Fibroblast of pulmonary artery (primary cell): ENCODE measurements at places on chromosomes 12 and 14.
A peak's percentile ranks its signal among the peaks of the same experiment; 100 is the strongest.

DNA sequence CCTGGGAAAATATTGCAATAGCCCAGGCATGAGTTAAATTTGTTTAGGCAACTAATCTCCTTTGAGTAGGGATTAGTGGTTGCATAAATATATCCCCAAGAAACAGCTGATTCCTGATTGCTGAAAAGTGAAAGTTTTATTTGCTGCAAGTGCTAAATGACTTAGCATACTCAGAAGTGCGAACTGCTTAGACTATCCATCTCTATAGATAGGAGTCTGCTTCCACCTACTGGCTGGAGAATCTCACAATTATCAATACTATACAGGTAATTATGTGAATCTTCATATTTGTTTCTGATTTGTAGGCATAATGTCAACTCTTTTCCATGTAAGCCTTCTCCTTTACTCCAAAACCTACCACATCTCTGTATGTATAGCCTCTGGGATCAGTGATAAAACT lies 12.0 kb upstream of the SLCO1B3 start:
- peak; percentile 31 for DNase-seq

GRCh38 chr12:52139579-52140062 lies 52.2 kb downstream of the KRT80 start:
- no peak for DNase-seq

- peak; percentile 11 for DNase-seq
Measured at GRCh38 chr14:43503508-43503907, 1003.6 kb downstream of the FSCB start.

GRCh38 chr12:62655666-62656151 lies 189.1 kb downstream of the MON2 start:
- no peak for DNase-seq

GRCh38 chr12:111448846-111449790 lies 43.4 kb downstream of the SH2B3 start:
- no peak for DNase-seq

DNA sequence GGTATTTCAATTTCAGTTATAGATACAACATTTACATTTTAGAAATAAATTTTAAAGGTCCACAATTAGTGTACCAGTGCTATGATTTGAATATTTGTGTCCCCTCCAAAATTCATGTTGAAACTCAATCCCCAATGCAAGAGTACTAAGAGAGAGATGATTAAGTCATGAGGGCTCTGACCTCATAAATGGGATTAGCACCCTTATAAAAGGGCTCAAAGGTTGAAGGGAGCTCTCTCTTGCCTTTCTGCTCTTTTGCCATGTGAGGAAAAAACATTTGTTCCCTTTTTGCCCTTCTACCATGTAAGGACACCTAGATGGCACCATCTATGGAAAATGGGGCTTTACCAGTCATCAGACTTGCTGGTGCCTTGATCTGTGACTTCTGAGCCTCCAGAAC lies 25.8 kb upstream of the CNOT2 start:
- DNase-seq = no peak

- peak; percentile 83 for DNase-seq
Measured at GRCh38 chr12:47736877-47737676, 11.8 kb upstream of the ENDOU start.

GRCh38 chr12:31362115-31362758 lies 36.3 kb upstream of the SINHCAF start:
- no peak for DNase-seq

GRCh38 chr12:7017870-7018349 lies 366 bp downstream of the LPCAT3 start:
- DNase-seq = no peak

- DNase-seq = peak; percentile 80
Measured at GRCh38 chr14:102187044-102187443, 47.3 kb downstream of the WDR20 start.

- peak; percentile 89 for DNase-seq
Measured at GRCh38 chr12:76024942-76025600, 6.5 kb downstream of the PHLDA1 start.

GRCh38 chr14:52977798-52978197 lies 26.9 kb upstream of the FERMT2 start:
- DNase-seq = no peak

DNA sequence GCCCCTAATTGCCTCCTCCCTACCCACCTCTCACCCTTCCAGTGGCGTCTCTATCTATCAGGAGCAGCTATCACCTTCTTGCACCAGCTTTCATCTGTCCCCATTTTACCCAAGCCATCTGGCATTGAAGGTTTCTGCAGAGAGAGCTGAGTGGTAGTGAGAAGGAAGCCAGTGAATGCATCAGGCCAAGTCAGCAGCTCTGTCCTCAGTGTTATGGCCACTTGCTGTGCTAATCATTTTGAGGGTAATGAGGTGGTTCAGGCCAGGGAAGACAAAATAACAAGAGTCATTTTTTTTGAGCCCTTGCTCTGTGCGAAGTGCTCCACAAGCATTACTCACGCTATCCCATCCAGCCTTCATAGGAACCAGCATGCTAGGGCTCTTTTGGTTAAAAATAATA lies 164.7 kb downstream of the SUDS3 start:
- DNase-seq = no peak

GRCh38 chr14:52553002-52553670 lies 500 bp downstream of the GPR137C start:
- peak; percentile 11 for DNase-seq

DNA sequence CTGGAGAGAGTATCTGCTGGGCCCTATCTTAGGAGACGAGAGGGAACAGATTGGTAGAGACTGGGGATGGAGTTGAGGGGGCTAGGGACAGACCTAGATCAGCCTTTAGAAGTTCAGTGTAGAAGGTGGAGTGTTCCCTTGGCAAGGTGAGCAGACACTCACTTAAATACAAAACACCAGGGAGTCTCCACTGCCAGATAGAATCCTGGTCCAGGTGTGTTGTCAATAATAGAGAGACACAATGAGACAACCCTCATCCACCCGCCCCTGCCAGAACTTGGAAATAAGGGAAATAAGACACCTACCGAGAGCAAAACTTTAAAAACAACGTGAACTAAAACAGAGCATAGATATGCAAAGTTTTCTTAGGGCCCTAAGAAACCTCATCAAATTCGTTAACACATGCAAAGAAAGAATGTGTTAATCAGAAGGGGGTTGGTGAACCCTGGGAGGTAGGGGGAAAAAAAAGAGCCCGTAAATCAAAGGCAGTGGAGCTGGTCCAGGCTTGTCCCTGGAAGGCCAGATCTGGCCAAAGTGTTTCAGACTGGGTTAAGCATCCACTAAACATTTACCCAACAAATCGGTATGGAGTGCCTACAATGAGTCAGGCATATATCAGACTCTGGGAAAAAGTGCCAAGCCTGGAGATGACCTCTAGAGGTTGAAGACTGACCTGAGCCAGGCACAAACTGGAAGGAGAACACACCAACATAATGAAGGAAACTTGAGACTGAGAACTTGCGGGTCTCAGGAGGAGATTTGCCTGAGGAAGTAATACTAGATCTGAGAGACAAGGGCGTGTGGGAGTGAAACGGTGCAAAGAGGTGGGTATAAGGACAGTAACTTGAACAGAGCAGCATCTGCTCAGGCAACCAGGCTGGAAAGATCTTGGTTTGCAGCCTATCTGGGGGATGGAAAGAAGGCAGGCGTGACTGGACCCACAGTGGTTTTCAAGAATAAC lies 37.0 kb upstream of the OTX2 start:
- DNase-seq = no peak

- DNase-seq = no peak
Measured at GRCh38 chr12:77782034-77782433, 48.7 kb upstream of the NAV3 start.

DNA sequence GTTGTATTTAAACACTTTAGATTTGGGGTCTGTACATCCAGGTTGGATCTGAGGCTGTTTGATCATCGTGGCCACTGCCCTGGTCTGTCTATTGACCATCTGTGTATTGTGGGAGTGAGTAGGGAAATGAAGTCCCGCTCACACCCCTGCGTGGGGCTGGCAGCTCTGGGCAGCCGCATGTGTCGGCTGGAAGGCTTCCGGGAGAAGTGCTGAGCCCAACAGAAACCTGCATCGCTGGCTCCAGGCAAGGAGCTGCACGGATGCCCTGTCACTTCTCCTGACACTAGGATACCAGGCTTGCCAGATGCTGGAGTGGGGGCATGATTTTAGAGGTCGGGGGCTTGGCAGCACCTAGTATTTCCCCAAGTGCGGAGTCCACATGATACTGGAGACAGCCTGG lies 93.6 kb downstream of the PHETA1 start:
- DNase-seq = no peak

GRCh38 chr12:49616533-49617219 lies 6.7 kb upstream of the PRPF40B start:
- peak; percentile 39 for DNase-seq

DNA sequence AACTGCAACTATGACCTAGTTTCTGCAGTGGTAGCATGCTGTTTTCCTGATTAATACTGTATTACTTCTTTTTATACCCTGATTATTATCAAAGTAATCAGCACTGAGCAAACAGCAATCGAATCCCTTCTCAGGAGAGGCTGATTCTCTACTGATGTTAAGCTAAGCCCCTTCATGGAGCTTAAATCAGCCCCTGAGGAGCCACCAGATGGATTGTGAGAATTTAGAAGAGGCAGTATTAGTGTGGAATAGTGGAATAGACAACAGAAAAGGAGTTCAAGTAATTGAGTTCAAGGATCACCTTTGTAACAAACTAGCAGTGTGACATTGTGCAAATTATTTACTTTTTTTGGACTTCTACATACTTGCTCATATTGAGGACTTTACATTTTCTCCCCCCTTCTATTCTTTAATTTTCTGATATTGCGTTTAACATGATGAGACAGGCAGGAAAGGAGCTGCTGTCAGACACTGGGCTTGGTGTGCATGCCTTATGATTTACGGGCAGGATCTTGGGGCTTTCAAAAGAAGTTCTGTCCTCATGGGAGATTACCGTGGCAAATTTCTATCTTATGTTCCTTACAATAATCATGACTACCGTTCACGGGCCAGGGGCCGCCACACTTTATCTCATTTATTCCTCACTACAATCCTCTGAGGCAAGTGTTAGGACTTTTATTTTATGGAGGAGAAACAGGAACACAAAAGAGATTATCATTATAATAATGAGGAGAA lies 68.0 kb downstream of the PTPRR start:
- DNase-seq = no peak

DNA sequence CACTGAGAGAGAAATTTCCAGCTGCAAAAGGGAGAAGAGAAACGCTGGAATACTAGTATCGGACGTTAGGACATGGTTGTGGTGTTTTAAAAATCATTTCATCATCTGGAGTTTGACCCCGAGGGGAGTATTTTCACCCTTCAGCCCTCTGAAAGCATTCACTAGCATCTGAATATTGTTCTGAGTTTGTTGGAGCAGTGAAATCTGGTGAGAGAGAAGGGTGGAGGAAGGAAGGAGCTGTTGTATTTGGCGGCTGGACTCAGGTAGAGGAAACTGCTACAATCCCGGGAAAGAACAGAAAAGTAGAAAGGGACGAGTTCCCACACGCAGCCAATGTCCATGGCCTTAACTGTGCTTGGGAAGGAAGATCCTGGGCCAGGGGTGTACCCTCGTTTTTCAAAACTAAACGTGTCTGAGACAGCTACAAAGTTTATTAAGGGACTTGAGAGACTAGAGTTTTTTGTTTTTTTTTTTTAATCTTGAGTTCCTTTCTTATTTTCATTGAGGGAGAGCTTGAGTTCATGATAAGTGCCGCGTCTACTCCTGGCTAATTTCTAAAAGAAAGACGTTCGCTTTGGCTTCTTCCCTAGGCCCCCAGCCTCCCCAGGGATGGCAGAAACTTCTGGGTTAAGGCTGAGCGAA lies 896 bp upstream of the CDKN1B start:
- no peak for DNase-seq

- no peak for DNase-seq
Measured at GRCh38 chr12:31860401-31860800, 98.8 kb upstream of the RESF1 start.

- DNase-seq = no peak
Measured at GRCh38 chr14:104844306-104845032, 20.6 kb upstream of the CEP170B start.

- DNase-seq = peak; percentile 98
Measured at GRCh38 chr14:56339855-56340701, 221.9 kb downstream of the PELI2 start.

DNA sequence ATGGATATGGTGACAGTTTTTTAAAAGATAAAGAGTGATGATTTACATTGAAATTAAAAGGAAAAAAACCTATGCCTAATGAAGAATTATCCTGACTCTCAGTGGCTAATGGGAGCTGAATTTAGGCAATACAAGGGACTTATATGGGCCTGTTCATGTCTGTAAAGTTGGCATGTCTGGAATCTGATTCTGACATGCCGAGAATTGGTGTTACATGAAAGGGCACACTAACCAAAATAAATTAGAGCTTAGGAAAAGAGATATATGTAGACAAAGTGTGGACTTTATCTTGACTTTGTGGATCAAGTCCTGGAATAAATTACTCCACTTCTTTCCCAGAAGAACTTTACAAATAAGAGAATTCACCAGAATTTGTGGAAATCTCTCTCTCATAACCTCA lies 1.1 kb downstream of the TDG start:
- no peak for DNase-seq

DNA sequence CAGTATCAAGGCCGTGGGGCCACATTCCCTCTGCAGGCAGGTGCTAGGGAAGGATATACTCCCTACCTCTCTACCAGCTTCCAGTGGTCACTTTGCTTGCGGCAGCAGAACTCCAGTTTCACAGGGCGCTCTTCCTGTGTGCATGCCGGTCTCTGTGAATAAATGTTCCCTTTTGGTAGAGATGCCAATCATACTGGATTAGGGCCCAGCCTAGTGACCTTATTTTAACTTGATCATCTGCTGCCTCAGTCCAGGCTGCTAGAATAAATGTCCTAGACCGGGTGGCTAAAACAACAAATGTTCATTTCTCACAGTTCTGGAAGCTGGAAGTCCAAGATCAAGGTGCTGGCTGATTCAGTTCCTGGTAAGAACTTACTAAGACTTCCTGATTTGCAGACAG lies 198.8 kb upstream of the TMEM132C start:
- DNase-seq = no peak

DNA sequence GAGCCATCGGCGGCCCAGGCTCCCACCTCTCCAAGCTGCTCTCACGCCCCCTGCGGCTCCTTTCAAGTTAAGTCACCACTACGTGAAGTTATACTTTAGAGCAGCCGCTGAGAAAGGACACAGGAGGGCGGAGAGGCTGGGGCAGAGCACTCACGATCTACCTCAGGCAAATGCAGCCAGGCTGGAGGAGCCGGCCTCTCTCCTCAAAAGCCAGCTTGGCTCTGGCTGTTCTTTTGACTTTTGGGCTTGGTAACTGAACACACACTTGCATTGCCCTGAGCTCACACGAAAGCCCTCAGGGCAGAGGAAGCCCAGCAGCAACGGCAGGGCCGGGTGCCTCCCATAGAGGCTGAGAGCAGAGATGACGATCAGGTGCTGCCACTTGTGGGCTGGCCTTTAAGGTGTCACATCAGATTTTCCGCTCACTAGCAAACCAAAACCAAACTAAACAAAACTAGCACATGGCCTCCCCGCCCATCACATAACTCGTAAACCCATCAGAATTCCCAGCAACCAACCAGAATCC lies 75.2 kb downstream of the PITPNM2 start:
- DNase-seq = no peak
